ENCODE measurements at places on chromosomes 4 and X.

DNA sequence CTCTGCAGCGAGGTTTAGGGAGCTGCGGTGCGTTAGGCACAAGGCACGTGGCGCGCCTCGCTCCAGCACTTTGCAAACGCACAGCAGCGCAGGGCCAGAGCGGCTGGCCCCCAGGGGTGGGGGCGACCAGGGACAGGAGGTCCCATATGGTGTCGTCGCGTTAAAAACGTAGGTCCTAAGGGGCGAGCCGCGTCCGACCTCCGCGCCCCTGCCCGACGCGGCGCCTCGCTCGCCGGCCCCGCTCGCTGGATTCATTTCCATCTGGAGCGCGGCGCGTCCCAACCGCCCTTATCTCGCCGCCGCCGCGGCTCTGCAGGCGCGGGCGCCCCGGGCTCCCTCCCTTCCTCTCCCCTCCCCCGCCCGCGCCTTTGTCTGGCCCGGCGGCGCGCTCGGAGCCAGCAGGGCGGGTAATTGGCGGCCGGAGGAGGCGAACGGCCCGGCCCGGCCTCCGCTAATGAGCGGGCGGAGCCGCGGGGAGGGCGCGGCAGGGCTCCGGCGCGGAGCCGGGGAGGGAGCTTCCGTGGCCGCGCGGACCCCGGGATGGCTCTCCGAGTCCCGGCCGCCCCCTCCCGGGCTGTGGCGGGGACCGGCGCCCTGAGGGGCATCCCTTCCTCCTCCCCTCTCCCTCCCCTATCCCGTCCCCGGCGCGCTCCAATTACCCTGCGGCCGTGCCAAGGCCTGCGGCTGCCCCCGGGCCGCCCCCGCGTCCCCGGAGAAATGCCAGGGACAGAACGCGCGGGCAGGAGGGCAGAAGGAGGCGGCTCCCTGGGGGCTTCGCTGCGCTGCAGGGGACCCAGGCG is 409.0 kb downstream of the BCOR start:
- DNase-seq, result no peak

DNA sequence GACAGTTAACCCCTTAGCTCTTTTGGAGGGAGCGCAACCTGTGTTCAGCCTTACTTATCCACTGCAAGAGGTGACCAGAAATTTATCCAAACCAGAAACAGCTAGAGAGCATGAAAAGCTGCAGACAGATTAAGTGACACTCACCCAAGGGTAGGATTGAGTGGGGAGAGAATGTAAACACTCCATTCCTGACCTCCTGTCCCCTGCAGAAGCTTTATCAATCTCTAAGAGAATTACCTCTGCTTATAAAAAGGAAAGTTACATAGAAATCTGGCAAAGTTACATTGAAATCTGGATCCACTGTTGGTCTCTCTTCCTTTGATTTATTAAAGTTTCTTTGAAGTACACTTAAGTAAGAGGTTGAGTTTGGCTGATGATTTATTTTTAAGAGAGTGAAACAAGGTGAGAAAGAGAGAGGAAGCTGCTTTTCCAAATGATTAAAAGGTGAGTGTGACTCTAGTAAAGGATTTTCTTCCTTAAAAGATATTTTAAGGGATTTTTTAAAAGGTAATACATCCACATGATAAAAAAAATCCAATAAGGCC is 112.3 kb downstream of the ANAPC4 start:
- DNase-seq, result no peak

DNA sequence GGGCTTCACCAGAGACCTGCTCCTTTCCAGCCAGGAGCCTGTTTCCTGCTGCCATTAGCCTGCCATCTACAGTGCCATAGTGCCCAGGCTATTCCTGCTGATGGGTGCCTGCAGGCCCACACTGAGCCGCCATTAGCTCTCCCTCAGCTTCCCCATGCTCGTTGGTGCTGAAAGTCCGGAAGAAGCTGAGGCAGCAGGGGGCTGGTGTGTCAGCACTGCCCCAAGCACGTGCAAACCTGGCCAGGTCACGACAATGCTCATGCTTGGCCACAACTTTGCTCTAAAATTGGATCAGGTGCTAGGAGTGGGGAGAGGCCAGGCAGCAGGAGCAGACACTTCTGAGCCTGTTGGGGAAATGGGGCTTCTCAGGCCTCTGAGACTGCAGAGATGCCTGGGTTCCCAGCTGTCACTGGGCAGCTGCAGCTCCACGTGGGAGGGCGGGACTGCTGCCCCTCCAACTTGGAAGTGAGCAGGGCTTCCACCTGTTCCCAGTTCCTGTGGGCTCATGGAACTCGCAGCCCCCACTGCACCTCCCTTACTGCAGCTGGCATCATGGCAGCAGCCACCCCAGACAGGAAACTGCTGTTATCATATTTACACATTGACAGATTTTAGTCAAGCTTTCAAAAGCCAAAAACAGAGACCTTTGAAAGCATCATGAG is 913.9 kb downstream of the FSTL5 start:
- DNase-seq, result no peak

DNA sequence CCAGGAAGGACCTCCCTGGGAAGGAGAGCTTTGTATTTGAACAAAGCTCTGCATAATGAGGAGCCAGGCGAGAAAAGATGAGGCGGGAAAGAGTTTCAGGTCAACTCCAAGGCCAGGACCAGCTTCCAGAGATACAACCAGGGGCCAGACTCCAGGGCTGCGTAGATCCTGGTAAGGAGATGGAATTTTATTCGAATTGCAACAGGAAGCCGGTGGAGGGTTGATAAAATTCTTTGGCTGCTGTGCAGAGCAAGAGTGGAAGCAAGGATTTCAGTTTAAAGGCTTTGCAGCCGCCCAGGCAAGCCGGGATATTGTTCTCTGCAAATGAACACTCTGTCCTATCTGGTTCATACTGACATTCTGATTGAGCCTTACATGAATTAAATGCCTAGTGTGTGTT is 40.2 kb upstream of the CBR4 start:
- no peak for DNase-seq

DNA sequence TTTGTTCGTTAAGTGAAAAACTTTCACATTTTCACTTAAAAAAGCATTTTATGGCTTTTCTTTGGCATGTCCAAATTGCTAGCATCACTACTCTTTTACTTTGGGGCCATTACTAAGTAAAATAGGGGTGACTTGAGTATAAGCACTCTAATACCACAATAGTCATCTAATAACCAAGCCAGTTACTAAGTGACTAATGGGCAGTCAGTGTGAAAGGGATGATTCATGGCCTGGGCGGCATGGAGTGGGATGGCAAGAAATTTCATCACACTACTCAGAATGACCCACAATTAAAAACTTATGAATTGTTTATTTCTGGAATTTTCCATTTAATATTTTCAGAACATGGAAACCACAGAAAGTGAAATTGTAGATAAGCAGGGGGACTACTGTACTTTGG is 60.9 kb downstream of the BMP15 start:
- DNase-seq, result no peak

- no peak for DNase-seq
These were observed 40.0 kb downstream of the ARSD start for GRCh38 chrX:2889045-2889605.
